ENCODE measurements at places on chromosomes 3 and 15.
A peak's percentile ranks its signal among the peaks of the same experiment; 100 is the strongest.

DNA sequence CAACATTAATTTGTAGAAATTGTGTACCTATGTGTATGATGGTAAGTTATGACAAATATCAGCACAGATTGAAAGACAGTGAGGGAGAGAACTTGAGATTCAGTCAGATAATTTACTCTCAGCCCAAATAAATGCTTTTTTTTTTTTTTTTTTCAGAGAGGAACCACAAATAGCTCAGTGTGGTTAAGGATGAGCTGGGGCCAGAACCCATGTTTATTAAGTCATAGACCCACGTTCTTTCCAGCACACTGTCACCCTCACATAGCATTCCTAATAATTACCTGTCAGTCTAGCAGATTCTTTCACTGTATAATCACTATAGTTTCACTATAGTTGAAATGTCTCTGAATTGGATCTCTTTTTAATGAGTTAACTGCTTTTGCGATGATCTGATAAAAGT is 246.1 kb downstream of the ZIC1 start:
- no peak for DNase-seq

- DNase-seq: no peak
These were observed 21.6 kb upstream of the TAFA4 start for GRCh38 chr3:68953816-68954444.

- DNase-seq: no peak
These were observed 114.3 kb downstream of the NAALADL2 start for GRCh38 chr3:174973465-174973864.

DNA sequence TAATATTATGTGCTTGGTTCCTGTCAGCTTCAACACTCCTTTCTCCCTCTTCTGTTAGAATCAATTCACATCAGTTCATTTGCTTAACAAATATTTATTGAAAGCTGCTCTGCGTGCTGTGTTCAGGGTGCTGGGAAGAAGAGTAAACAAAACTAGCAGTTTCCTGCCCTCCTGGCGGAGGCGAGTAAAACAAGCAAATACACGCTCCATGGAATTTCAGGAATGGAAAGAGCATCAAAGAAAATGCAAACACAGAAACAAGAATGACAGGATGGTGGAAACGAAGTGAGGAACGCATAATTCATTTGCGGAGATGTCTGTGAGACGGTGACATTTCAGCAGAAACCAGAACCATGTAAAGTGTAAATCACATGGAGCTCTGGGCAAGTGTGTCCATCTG is 49.4 kb upstream of the SPTSSB start:
- no peak for DNase-seq

DNA sequence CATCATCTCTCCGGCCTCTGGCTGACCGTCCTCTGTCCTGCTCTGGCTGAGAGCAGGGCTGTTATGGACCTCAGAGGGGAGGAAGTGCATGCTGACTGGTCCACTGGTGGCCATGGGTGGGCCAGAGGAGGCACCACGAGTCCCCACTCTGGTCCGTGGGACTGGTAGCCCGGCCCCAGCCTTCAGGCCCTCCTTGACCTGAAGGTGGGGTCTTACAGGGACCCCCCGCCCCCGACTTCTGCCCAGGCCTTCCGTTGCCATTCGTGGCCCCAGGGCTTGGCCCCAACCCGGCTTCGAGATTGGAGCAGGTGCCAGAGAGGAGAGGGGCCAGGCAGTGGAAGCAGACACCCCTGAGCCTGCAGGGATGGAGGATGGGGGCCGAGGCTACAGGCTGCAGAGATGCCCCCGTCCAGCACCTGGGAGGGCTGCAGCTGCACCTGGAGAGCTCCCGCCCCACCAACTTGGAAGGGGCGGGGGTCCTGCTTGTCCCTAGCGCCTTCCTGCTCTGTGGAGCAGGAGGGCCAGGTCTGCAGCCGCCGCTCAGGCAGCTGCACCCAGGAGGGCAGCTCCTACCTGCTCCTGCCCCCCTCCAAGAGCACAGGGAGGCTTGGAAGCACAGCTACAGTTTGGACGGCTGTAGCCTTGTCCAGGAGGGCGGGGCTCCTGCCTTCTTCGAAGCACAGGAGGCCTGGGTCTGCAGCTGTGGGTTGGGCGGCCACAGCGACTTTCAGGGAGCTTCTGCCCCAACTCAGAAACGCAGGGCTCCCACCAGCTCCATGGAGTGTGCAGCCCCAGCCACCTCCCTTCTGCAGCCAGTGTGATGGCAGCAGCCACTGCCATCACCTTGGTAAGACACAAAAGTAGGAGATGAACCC is 142.5 kb downstream of the KLF13 start:
- DNase-seq: no peak

GRCh38 chr15:77454951-77455350 is 34.3 kb downstream of the HMG20A start:
- DNase-seq: no peak

GRCh38 chr3:29605845-29606244 is 325.0 kb downstream of the RBMS3 start:
- DNase-seq: peak; percentile 82

DNA sequence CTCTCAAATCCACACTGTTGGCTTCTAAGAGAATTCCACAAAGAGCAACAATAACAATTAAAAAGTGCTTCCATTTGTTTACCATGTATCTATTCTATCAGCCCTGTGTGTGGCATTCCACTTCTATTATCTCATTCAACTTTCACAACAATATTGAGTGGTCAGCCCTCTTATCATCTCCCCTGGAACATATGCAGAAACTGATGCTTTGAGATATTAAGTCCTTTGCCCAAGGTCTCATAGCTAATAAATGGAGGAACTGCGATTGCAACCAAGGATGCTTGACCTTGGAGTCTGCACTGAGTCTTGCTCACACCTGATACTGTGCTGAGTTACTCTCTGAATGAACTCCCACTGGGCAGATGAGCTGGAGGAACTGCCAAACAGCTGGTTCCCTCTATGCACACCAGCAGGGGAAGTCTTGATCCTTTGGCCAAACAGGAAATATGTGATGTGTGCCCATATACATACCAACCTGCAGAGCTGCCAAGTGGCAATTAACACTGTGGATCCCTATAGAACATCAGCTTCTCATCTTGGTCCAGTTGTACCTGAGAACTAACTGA is 144.7 kb upstream of the WNT5A start:
- no peak for DNase-seq

DNA sequence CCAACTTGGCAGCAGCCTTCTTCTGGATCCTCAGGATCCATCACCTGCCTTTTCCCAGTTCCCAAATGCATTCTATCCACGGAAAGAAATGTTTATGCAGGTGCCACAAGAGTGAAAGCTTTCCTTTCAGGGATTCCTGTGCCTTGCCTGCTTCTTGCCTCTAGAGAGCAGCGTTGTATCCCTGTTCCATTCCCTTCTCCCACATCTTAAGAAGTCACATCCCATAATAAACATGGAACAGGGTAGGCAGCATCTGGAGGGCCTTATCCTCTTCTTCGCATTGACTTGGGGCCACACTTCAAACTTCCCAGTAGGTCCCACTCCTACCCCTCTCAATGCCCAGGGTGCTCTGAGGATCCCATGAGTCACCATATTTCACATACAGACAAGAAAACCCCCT is 72.7 kb upstream of the DCLK3 start:
- DNase-seq: no peak

DNA sequence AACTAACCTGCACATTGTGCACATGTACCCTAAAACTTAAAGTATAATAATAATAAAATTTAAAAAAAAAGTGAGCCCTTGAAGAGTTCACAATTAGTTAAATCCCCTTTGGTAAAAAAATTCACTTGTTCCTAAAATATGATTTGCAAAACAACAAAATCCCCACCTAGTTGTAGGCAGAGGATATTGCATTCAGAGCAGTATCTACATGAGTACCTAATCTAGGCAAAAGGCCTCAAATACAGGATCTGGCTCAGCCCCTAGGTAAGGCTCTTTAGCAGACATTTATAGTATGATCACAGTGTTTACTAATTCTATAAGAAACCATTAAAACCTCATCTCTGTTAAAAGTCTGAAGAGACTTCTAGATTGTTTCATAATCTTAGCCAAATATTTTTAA is 89.3 kb upstream of the CCDC80 start:
- DNase-seq: peak; percentile 11

GRCh38 chr15:91306144-91306543 is 206.1 kb downstream of the SV2B start:
- no peak for DNase-seq

DNA sequence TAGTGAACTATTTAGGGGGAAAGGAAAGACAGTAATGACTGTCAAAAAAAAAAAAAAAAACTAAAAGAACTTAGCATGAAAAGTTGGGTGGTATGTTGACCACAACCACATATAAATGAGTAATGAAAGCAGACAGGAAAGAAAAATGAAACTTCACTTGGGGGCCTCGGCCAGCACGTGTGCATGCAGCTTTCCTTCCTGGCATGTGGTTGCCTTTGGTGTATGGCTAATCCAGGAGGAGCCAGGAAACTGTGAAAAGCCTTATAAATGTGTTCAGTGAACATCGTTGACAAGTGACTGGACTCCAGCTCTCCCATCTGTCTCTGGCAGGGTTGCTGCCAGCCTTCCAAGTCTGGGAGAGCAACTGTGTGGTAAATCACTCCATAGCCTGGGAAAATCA is 195.1 kb downstream of the DTWD1 start:
- DNase-seq: peak; percentile 53

GRCh38 chr3:141858312-141858711 is 18.1 kb upstream of the ATP1B3 start:
- DNase-seq: no peak

DNA sequence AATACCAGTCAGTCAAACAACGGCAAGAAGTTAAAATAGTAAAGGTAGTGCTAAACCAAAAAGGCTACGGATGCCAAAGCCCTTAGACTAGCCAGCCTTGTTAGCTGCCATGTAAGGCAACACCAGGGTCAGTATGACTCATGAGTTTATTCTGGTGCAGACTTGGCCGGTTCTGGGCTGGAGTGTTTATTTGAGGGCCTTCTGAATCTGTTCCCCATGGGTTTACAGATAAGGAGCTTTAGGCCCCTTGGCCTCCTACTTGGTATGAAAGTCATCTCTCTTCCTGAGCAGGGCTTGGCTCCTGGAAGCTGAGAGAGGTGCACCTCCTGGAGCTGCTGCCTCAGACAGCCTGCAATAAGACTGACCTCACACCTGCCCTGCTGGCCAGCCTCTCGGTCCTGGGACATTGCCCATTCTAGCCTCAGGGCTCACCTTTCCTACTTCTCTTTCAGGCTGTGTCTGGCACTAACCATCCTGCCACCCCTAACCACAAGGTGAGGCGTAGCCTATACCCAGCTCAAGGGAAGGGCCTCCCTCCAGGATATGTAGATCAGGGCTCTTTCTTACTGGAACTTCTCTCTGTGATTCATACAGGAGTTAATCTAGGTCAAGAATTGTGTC is 10.4 kb upstream of the RTP1 start:
- DNase-seq: peak; percentile 79

DNA sequence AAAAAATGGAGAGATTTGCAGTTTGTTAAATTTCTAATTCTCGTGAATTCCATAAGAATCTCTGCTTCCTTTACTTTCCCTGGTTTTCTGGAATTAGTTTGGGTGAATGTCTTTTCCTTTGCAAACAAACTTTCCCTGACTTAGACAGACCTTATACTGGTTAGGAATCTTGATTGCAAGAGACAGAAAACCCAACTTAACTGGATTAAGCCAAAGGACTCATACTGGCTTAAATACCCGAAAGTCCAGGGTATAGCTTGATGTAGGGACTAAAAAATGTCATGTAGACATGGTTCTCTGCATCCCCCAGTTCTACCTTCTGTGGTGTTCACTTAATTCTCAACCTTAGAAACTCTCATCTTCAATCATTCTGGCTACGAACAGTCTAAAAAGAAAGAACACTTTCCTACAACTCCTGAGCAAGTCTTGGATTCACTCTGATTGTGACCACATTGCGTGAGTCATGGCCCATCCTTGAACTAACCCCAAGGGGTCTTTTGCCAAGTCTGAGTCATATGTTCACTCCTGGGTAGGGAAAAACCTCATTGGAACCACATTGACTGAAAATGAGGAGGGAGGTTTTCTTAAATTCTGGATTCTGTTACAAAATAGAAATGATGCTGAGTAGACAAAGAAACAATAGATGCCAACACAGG is 136.0 kb upstream of the DAZL start:
- peak; percentile 87 for DNase-seq

- DNase-seq: no peak
These were observed 82.9 kb downstream of the TOP2B start for GRCh38 chr3:25581823-25582222.

GRCh38 chr3:37236024-37236423 is 61.6 kb upstream of the LRRFIP2 start:
- no peak for DNase-seq

GRCh38 chr3:18649666-18650363 is 224.7 kb upstream of the SATB1 start:
- no peak for DNase-seq

- peak; percentile 88 for DNase-seq
These were observed 67.6 kb upstream of the TGFBR2 start for GRCh38 chr3:30538791-30539190.

- no peak for DNase-seq
These were observed 16.1 kb upstream of the BFSP2 start for GRCh38 chr3:133383741-133384140.

DNA sequence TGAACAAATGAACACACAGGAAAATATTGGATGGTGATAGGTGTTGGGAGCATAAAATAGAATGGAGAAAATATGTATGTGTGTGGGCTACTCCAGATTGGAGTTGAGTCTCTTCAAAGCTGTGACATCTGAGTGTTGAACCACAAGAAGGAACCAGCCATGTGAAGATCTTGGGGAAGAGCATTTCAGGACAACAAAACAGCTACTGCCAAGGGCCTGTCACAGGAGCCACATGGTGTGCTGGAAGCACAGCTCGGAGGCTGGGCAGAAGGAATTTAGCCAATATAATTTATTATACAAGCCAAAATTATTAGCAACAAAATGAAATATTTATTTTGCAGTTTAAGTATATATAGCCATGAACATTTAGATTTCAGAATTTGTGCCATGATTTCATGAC is 108.3 kb upstream of the FGF7 start:
- no peak for DNase-seq

GRCh38 chr3:30084971-30085403 is 521.4 kb upstream of the TGFBR2 start:
- no peak for DNase-seq

GRCh38 chr3:89221924-89222323 is 114.5 kb downstream of the EPHA3 start:
- DNase-seq: no peak

GRCh38 chr3:149572796-149573414 is 84.9 kb downstream of the WWTR1 start:
- DNase-seq: peak; percentile 65

DNA sequence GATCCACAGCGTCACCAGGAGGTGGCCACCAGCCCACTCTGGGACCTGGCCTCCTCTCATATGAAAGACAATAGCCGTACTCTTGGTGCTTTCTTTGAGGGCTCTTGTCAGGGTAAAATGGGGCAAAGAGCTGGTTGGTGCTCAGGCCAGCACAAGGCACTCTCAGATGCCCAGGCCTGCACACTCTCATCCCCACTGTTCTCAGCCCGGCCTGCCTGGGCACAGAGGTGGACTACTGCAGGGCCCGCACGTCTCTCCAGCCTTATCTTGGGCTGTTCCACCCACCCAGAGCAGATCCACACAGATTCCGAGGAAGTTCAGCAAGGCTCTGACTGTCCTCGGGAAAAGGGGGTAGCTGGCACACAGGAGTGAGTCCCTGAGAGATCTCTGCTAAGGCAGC is 122.8 kb upstream of the PRR20G start:
- no peak for DNase-seq

GRCh38 chr3:64674591-64675076 is 13.2 kb downstream of the ADAMTS9 start:
- DNase-seq: no peak

GRCh38 chr3:23959135-23959900 is 14.2 kb downstream of the NR1D2 start:
- DNase-seq: peak; percentile 83

- no peak for DNase-seq
These were observed 209.7 kb downstream of the WDR72 start for GRCh38 chr15:53549697-53550305.

Measured in fibroblast of pulmonary artery (primary cell).